Panc1 (cell line): ENCODE measurements at places on chromosomes 16 and 17.

- no peak for DNase-seq
Measured at GRCh38 chr17:47870056-47870455, 19.1 kb upstream of the SP6 start.

DNA sequence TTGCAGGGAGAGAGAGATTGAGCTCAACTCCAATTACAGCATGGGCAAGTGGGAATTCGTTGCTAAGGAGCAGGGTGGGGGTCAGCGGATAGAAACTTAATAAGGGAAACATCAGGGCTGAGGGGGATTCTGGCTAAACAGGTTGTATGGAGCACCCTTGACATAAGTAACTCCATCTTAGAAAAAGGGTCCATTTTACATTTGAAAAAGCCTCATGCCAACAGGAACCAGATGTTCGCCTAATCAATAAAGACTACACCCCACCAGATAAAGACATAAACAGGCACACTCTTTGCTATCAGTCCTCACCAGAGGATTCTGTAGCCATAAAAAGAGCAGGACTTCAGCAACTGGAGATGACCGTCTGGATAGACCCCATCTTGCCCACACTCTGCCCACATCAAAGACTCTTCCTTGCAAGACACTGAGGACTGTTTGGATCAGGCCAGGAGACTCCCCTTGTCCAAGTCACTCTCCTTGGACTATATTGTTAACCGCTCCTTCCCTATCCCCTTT is 1.6 kb upstream of the LRRC75A start:
- DNase-seq, result no peak

DNA sequence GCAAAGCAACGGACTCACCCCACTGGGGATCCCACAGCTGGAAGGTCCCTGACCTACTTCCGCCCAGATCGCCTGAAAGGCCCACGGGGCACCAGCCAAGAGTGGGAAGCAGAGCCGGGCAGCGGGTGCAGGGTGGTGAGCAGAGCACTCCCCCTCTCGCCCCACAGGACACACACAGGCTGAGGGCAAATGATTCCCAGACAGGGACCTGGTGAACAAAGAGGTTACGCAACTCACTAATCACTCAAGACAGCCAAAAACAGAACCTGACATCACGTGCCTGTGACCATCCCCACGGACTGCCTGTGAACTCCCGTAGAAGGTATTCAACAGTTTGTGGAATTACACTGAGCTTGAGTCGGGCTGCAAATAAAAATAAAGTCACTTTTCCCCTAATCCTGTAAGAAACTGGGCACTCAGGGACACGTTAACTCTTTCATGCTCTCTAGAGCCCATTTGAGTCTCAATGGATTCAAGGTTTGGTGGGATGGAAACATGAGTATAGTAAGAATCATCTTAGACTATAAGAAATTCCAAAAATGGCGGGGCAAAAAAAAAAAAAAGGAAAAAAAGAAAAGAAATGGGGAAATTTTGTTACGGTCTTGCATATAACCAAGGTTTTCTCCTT is 396.1 kb downstream of the SOX9 start:
- DNase-seq, result no peak

GRCh38 chr17:76709077-76709950 is 1.5 kb downstream of the MXRA7 start:
- DNase-seq, result no peak

DNA sequence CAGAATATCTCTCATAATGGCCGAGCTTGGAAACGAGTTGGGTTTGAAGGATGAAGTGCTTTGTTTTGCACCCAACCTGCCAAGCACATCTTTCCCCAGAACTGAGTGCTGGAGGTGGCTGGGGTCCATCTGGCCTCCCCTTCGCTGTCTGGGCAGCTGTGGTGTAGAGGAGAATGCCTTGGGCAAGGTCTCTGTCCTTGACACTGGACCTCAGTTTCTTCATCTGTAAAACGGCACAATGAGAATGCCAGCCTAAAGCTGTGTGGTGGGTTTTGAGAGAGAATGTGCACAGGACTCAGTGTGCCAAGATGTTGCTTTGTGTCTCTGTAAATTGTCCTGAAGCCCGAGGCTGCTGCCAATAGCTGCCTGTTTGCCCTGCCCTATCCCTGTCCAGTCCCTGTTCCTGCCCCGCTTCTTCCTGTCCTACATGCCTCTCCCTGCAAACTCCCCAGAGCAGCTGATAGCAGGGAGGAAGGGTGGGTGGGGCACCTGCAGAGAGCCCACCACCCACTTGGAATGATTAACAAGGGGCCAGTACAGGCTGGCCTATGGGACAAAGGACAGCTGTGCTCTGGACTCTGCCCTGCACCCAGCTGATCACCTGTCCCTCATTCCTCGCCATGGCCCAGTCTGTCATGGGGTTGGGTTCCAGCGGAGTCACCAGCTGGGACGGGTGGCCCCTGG is 15.3 kb downstream of the LASP1 start:
- DNase-seq, result no peak

GRCh38 chr17:48429638-48430586 is at the start of gene SKAP1:
Gene SKAP1, minus strand, starts transcription at chr17:48430214.
- DNase-seq, result no peak

DNA sequence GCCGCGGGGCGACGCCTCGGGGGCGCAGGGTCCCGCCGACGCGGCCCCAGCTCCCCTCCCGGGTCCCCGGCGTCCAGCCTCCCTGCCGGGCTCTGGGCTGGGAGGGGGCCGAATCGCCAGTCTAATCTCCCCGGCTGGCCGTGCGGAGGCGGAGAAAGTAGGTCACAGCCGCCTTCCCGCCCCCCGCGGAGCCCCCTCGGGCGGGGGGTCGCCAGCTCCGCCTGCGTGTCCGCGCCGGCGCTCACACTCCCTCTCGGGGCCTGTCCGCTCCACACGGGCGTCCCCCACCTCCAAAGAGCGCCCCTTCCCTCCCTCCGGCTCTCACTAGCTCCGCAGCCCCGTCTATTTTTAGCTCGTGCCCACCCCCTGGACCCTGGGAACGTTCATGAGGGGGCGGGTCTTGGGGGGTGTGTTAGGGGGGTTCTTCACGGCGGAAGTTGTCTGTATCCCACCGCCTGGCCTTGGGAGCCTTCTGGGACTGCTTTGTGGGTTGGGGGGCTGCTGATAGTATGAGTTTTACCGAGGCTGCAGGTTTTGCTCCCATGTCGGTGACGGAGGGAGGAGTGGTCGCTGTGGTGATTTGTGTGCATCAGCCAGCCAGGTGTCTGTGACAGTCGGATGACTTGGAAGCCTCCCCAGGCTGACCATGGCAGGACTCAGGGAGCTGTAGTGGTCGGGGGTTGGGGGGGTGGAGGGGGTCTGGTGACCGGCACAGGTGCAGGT is 1.1 kb downstream of the ATP1B2 start:
- no peak for DNase-seq

- DNase-seq, result no peak
Measured at GRCh38 chr17:17191961-17192381, 14.2 kb downstream of the PLD6 start.

GRCh38 chr17:38325221-38325851 is 18.4 kb downstream of the GPR179 start:
- no peak for DNase-seq

DNA sequence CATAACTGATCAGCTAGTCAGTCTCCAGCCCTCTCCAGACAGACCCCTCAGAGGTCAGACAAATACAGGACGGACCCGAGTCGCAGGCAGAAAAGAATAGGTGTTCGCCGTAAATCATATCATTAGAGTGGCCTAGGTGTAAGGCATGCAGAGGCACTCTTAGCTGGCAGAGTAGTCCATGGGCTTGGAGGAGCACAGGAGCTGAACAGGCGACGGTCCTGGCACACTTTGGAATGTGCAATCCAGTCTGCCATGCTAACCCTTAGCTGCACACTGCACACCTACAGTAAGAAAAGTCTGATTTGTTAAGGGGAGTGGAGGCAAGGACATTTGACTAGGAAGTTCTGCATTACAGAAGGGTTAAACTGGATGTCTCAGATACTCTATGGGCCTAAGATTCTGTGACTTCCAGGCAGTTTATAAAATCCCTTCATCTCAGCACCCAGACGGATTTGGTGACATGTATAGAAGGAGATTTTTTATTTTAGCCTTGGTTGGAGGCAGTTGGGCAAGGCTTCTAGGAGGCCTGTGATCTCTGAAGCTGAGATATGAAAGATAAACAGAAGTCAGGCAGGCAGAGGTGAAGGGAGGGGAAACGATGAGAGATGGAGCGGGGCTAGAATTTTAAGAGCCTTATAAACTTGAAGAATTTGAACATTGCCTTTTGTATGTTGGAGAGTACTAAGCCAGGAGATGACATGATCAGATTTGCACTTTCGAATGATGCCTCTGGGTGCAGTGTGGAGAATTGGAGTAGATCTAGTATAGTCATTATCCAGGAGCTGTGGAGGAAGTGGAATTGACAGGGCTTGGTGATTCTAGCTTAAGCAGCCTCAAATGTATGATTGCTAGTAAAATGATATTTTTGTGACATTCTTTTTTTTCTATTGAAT is 34.6 kb upstream of the SLC5A11 start:
- no peak for DNase-seq

- DNase-seq, result no peak
Measured at GRCh38 chr17:63358111-63358839, 87.8 kb downstream of the CYB561 start.

DNA sequence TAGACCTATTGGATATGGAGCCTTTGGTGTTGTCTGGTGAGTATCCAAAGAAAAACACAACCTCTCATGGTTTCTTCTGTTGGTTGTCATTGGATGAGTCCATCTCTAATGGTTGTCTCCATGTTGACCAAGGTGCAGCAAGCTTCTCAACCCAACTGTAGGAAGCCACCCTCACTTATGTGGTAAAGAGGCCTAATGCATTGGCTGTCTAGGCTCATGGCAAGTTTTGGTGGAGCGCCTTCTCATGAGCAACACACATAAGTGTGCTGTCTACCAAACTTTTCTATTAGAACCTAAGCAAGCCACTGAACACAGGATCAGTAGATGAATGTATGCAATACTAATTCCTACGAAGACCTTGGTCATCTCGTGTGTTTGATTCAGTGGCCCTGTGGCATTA is 819 bp downstream of the NLK start:
- DNase-seq, result no peak

DNA sequence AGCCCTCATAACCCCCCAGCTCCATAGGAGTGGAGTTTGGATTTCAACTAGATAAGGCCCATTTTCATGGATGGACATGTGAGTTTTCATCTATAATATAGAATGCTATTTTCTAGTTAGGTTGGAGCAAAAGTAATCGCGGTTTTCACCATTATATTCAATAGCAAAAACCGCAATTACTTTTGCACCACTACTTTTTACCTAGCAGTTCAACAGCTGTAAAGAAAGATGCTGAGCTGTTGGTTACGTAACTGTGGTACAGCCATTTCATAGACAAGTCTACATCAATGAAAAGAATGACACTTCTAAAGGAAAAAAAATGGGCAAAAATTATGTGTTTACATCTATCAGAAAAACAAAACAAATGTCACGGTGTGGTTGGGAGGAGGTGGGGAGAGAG is 507.7 kb downstream of the MAF start:
- DNase-seq, result no peak

- DNase-seq, result no peak
Measured at GRCh38 chr17:13518261-13519000, 83.3 kb downstream of the HS3ST3A1 start.

DNA sequence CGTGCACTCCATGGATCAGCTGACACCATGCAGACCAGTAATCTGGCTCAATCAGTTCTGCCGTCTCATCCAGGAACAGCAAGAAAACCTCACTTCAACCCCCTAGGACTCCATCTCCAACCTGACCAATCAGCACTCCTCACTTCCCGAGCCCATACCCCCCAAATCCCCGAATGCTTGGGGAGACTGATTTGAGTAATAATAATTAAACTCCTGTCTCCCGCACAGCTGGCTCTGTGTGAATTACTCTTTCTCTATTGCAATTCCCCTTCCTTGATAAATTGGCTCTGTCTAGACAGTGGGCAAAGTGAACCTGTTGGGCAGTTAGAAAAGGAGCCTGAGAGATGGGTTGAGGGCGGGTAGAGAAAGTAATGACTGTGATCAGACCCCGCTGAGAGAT is 320.0 kb downstream of the HAPSTR1 start:
- DNase-seq, result no peak

- DNase-seq, result no peak
Measured at GRCh38 chr17:72378414-72379390, 257.9 kb downstream of the SOX9 start.

- DNase-seq, result no peak
Measured at GRCh38 chr16:64586781-64587180, 535.1 kb downstream of the CDH11 start.

DNA sequence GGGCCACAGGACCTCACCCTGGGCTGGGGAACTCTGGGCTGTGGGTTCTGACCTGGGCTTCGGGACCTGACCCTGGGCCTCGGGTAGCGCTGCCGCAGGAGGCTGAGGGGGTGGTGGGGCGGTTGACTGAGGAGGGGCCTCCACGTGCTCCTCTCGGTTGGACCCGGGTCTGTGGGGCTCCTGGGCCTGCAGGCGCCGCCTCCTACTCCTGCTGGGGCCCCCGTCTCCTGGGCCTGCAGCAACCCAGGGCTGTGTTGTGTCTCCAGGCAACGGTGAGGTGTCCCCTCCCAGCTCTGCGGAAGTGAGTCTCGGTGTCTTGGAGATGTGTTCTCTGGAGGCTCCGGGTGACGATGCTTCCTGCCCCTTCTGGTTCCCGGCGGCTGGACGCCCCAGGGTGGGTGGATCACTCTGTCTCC is 41.5 kb upstream of the GNG13 start:
- no peak for DNase-seq

DNA sequence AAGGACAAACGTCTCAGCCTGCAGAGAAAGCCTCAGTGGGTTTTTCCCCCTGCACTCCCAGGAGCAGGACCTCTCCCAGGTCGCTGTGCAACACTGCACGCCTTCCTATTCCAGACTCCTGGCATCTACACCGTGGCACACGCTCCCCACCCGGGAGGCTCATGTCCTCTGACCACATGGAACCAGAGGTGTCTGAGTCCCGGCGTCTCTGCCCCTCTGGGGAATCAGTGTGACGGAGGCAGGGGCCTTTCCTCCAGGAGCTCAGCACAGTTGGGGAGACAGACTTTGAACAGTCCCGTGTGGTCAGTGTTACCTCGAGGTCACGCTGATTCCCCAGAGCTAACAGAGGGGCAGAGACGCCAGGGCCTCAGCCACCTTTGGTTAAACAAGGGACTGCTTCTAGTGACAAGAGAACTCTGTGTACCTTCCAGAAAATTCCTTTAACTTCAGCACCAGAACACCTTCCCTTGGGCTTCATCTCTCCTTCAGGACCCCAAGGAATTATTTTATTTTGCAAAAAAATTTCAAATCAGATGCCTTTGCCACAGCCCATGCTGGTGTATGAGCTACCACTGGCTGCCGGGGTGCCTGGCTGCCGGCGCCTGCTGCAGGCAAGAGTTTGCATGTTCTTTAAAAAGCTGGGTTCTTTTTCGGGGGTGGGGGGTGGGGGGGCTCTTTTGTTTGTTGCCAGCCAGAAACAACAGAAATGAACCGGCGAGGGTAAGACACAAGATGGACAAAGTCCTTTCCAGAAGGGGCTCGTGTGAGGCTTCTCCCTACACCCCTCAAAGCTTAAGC is 6.6 kb downstream of the CANT1 start:
- DNase-seq, result no peak
